Fibroblast of lung (primary cell): ENCODE measurements at places on chromosomes 11 and 22. TPM values are rescaled to one million over a fixed set of nuclear protein-coding genes. Genes with fewer than 3 reads are reported as not detected.
A peak's percentile ranks its signal among the peaks of the same experiment; 100 is the strongest.

DNA sequence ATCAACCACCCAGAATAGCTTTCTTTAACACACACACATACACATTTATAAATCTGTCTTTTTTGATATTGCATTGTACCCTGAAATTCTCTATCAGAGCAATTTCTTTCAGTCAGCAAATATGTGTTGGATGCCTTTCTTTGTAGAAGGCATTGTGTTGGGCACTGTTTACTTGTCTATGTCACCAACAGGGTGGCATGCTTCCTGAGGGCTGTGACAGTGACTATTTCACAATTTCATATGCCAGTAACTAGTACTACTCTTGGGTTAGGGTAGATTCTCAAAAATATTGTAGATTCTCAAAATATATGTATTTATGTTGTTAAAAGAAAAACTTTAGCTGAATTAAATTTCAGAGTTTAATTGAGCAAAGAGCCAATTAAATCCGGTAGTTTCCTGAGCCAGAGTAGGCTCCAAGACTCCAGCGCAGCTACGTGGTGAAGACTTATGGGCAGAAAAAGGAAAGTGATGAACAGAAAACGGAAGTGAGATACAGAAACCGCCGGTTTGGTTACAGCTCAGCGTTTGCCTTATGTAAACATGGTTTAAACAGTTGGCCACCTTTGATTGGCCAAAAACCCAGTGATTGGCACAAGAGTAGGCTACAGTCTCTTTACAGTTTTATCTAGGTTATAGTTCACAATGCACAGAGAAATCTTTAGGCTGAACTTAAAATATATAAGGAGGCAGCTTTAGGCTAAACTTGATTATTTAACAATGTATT is 723.3 kb downstream of the NTM start:
- no peaks in the 10 kb centered on the region for H3K27me3 ChIP-seq
- no peaks in the 10 kb centered on the region for H3K36me3 ChIP-seq
- DNase-seq, result no peak
- H3K4me3 ChIP-seq, result no peak overlapping the region
- peaks cover 3% of the 10 kb centered on the region for H3K4me1 ChIP-seq

- H3K27me3 ChIP-seq, result peaks cover 3% of the 10 kb centered on the region
- no peaks in the 10 kb centered on the region for H3K36me3 ChIP-seq
- H3K4me3 ChIP-seq, result no peak overlapping the region
- H3K4me1 ChIP-seq, result no peaks in the 10 kb centered on the region
- no peak for DNase-seq
These were observed 123.1 kb upstream of the VPREB1 start for GRCh38 chr22:22121445-22121844.

POLR2L gene
- total RNA-seq, result 106 and 196 TPM in 2 replicates

ADAMTS8 gene
- total RNA-seq, result 8.5 and 15.0 TPM in 2 replicates

DNA sequence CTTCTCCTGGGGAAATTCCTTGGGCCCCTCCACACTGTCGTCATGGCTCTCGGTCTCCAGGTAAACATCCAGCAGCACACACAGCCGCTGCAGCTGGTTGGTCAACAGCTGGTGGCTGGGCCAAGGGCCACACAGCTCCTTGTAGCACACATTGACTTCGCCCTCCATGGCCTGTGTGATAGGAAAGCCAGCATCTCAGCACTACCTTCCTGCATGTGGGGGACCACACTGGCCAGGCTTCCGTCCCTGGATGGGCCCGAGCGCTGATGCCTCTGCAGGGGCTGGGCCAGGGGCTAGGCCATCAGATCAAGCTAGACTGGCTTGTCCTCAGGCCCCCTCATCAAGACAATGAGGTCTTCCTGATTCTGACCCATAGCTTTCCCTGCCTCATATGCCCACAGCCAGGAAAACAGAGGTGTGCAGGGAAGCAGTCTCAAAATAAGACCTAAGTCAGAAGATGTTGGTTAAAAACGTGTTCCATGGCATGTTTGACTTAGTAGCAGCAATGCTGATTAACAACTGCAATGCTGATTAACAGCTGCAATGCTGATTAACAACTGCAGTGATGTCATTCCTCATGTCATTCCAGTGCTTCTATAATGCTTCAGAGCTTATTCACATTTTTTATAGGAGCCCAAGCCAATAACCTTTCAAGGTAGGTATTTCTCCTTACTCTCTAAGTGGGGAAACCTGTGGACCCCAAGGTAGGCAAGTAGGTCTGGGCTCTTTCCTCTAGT is 31.3 kb downstream of the NEFH start:
- H3K36me3 ChIP-seq, result peaks cover 15% of the 10 kb centered on the region
- no peak for DNase-seq
- no peak overlapping the region for H3K4me3 ChIP-seq
- H3K27ac ChIP-seq, result no peak overlapping the region
- H3K4me1 ChIP-seq, result no peaks in the 10 kb centered on the region

GRCh38 chr22:50544078-50544745 is 1.5 kb upstream of the KLHDC7B start:
- peak; percentile 55 for DNase-seq
- H3K36me3 ChIP-seq, result no peaks in the 10 kb centered on the region
- H3K4me3 ChIP-seq, result no peak overlapping the region
- H3K27ac ChIP-seq, result no peak overlapping the region

DNA sequence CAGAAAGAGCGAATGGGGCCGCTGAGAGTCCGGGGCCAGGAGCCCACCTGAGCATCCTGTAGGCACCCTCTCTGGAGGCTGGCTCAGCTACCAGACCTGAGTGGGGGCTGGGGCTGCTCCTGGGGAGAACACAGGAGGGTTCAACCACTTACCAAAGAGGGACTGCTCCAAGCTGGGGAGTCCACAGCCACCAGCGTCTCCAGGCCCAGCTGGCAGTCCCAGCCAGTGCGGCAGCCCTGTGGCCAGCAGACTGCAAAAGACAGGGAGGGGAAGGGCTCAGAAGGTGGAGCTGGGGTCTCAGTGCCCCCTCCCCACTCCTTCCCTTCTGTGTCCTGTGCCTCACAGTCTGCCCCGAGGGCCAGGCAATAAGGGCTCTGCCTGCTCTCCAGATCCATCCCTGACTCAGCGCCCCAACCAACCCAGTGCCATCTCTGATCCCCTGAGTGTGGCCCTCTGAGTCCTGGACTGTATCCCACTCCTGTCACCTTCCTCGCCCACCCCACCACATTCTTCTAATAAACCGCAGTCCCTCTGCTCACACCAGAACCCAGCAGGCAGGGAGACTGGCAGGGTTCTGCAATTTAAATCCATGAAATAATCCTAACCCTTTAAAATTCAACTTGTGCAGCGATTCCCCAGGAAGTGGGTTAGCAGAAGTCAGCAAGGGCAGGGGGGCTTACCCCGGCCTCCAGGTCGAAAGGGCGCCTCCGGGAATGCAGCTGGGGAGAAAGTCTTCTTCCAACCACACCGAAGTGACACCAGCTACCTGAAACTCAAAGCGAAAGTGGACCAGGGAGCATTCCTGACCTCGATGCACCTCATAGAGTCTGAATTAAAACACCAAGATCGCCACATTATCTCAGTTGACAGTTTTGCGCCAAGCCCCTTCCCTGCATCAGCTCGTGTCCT is 13.3 kb downstream of the CHST1 start:
- no peaks in the 10 kb centered on the region for H3K4me1 ChIP-seq
- no peaks in the 10 kb centered on the region for H3K27me3 ChIP-seq
- no peak overlapping the region for H3K27ac ChIP-seq
- DNase-seq, result no peak

- H3K27me3 ChIP-seq, result no peaks in the 10 kb centered on the region
- H3K4me1 ChIP-seq, result no peaks in the 10 kb centered on the region
- H3K27ac ChIP-seq, result no peak overlapping the region
- H3K4me3 ChIP-seq, result no peak overlapping the region
These were observed 448.0 kb upstream of the FAT3 start for GRCh38 chr11:91776655-91777054.

DNA sequence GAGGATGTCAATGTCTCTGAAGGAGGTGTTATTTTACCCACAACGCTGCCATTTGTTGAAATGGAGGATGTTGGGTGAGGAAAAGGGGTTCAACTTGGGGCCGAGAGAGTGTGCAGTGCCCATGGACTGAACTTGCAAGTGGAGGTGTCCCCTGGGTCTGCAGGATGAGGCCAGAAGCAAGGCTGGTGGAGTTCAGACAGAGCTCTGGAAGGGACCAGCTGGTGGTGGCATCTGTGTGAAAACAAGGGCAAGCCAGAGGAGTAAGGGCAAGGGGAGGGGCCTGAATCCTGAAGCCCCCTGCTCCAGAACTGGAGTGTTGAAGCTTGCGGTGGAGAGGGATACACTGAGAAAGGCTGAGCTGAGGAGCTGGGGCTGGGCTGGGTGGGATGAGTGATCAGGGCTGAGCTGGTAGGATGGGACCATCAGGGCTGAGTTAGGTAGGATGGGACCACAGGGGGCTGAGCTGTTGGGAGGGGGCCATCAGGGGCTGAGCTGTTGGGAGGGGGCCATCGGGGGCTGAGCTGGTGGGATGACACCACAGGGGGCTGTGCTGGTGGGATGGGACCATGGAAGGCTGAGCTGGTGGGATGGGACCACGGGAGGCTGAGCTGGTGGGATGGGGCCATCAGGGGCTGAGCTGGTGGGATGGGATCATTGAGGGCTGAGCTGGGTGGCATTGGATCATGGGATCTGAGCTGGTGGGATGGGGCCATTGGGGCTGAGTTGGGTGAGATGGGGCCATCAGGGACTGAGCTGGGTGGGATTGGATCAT is 13.4 kb upstream of the CTSD start:
- no peaks in the 10 kb centered on the region for H3K36me3 ChIP-seq
- peaks cover under 1% of the 10 kb centered on the region for H3K4me1 ChIP-seq
- DNase-seq, result no peak
- H3K27me3 ChIP-seq, result no peaks in the 10 kb centered on the region

DNA sequence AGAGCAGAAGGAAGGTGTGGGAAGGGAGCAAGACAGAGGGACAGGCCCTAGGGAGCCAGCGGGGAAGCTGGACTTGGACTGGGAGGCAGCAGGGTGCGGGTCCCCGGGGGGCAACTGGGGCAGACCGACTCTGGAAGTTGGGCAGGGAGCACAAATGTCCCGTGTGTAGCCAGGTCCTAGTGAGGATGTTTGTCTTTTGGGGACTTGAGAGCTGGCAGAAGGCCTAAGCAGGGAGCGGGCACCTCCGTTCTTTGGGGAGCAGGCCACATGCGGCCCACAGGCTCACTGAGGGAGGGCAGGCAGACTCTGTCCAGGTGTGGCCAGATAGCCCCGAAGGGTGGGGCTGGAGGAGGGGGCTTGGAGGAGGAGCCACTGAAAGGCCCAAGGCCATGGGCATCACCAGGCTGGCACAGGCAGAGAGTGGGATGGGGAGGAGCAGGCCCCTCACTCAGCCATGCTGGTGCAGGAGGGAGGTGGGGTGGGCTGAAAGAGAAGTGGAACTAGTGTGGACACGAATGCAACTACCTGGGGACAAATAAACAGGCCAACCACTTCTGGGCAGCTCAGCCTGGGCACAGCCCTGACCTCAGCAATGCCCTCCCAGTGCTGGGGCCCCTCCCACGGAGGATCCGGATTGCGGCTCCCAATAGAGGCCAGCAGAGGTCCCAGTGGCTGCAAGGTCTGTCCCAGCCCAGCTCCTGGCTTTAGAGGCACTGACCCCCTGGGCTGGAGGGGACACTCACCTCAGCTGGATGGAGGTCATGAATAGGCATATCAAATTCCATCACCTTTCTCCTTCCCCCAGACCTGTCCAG is 1.3 kb upstream of the SCARF2 start:
- no peak overlapping the region for H3K27ac ChIP-seq
- H3K4me3 ChIP-seq, result peak overlapping the region; percentile 86
- H3K4me1 ChIP-seq, result peaks cover 27% of the 10 kb centered on the region
- no peak for DNase-seq
- no peaks in the 10 kb centered on the region for H3K27me3 ChIP-seq

H19 gene
- total RNA-seq, result 1.8 and 55.0 TPM in 2 replicates

GRCh38 chr11:121321614-121322243 is 29.2 kb downstream of the SC5D start:
- no peak overlapping the region for H3K27ac ChIP-seq
- no peaks in the 10 kb centered on the region for H3K36me3 ChIP-seq
- H3K4me1 ChIP-seq, result no peaks in the 10 kb centered on the region

DNA sequence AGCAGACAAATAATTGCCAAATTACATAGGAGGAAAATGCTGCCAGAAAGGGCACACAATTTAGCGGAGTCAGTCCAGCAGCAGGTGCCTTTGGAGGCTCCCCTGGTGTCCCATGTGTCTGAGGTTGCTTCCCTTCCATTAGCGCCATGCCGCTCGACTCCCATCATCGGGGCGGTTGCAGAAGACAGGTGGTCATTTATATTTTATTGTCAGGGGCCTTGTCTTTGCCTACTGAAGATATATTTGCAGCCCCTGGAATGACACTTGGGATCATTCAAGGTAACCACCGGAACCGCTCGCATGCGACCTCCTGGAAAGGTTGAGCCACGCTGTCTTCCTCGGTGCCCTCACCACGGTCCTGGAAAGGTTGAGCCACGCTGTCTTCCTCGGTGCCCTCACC is 298.3 kb downstream of the TBC1D22A start:
- H3K27me3 ChIP-seq, result no peaks in the 10 kb centered on the region
- H3K36me3 ChIP-seq, result no peaks in the 10 kb centered on the region
- H3K4me3 ChIP-seq, result no peak overlapping the region
- no peaks in the 10 kb centered on the region for H3K4me1 ChIP-seq

MED17 gene
- total RNA-seq, result 22.3 and 24.1 TPM in 2 replicates

- no peak overlapping the region for H3K27ac ChIP-seq
- no peak overlapping the region for H3K4me3 ChIP-seq
- H3K36me3 ChIP-seq, result no peaks in the 10 kb centered on the region
- H3K4me1 ChIP-seq, result no peaks in the 10 kb centered on the region
- no peak for DNase-seq
These were observed 80.8 kb upstream of the DRD2 start for GRCh38 chr11:113556036-113556435.

GRCh38 chr11:122656631-122657101 is 1.1 kb downstream of the UBASH3B start:
- H3K4me3 ChIP-seq, result peak overlapping the region; percentile 89
- H3K27ac ChIP-seq, result peak overlapping the region; percentile 93
- H3K4me1 ChIP-seq, result peaks cover 3% of the 10 kb centered on the region
- H3K36me3 ChIP-seq, result no peaks in the 10 kb centered on the region
- DNase-seq, result peak; percentile 56
- no peaks in the 10 kb centered on the region for H3K27me3 ChIP-seq

DNA sequence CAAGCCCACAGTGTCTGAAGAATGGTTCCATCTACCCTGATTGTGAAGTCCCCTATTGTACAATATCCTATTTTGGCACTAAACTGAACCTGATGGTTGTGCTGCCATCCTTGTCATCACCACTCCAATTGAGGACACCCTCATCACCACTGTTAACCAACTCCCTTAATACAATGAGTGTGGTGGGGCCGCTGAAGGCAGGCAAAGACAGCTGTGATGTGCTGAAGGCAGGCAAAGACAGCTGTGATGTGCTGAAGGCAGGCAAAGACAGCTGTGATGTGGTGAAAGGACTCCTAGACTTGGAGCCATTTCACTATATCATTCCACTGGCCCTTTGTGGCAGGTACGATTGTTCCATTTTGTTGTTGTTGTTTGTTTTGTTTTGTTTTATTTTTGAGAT is 481.6 kb downstream of the SOX6 start:
- no peaks in the 10 kb centered on the region for H3K4me1 ChIP-seq
- no peak overlapping the region for H3K27ac ChIP-seq
- H3K36me3 ChIP-seq, result no peaks in the 10 kb centered on the region
- no peaks in the 10 kb centered on the region for H3K27me3 ChIP-seq
- no peak overlapping the region for H3K4me3 ChIP-seq

DNA sequence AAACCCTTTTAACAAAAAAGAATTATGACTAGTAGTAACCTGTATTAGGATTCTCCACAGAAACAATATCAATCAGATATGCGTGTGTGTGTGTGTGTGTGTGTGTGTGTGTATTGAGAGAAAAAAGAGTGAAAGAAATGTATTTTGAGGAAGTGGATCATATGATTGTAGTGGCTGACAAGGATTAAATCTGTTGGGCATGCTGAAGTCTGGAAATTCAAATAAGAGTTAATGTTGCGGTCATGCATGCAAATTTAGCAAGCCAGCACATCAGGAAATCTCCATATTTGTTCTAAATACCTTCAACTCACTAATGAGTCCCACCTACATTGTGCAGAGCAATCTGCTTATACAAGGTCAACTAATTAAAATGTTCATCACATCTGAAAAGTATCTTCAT is 46.8 kb upstream of the IGLL5 start:
- H3K27ac ChIP-seq, result no peak overlapping the region
- H3K27me3 ChIP-seq, result no peaks in the 10 kb centered on the region
- no peaks in the 10 kb centered on the region for H3K4me1 ChIP-seq
- DNase-seq, result no peak
